ENCODE measurements at places on chromosomes 2 and 18.

- no peak for DNase-seq
These were observed 21.4 kb downstream of the AP1S3 start for GRCh38 chr2:223815884-223816570.

GRCh38 chr2:71620116-71620515 lies 166.8 kb downstream of the DYSF start:
- DNase-seq: no peak

DNA sequence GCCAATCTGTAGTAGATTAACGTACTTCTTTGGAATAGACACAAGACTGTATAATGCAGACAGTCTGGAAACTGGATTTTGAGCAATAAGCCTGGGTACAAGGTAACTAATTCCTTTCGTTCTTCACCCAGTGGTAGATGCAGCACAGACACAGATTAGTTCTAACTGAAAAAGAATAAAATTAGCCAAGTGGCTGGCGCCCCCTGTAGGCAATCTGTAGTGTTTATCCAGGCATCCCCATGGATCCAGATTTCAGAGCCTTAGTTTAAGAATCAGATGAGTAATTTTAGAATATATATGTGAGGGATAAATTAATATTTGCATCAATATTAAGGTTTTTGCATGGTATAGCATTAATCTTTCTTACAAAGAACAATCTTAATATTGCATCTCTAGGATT lies 563.9 kb downstream of the DCC start:
- peak; percentile 17 for DNase-seq

GRCh38 chr2:147416099-147416498 lies 428.7 kb upstream of the ACVR2A start:
- DNase-seq: no peak

GRCh38 chr2:35081001-35081621 lies 1274.5 kb upstream of the CRIM1 start:
- no peak for DNase-seq

- DNase-seq: no peak
These were observed 11.2 kb upstream of the DAW1 start for GRCh38 chr2:227860221-227860641.

- no peak for DNase-seq
These were observed 159.8 kb downstream of the TAF4B start for GRCh38 chr18:26386002-26386401.

GRCh38 chr2:202140522-202141252 lies 67.6 kb downstream of the KIAA2012 start:
- DNase-seq: no peak

DNA sequence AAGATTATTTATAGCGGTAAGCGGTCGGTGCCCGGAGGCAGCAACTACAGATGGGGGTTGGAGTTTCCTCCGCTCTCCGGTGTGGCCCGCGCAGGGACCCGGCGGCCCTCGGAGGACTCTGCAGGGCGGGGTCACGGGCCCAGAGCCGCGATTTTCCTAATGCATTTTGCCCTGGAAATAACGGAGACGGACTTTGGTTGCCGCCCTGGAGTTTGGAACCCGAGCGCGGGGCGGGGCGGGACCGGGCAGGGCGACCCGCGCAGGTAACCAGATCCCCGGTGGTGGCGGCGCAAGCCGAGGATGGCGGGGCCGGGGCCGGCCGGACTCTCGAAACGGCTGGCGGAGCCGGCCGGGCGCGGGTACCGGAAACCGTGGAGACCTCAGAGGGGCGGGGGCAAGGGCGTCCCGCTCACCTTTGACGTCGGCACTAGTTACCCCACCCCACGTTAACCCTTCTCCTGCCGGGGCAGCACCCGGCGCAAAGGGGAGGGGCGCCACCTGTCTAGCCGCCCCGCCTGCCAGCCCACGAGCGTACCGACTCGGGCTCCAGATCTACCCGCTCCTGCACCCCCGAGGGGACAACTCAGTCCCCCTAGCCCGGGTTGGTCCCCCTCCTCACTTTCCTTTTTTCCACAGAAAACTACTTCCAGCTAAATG lies 2.9 kb downstream of the CYP26B1 start:
- peak; percentile 17 for DNase-seq

GRCh38 chr18:58194028-58194427 lies 150.0 kb downstream of the NEDD4L start:
- no peak for DNase-seq

DNA sequence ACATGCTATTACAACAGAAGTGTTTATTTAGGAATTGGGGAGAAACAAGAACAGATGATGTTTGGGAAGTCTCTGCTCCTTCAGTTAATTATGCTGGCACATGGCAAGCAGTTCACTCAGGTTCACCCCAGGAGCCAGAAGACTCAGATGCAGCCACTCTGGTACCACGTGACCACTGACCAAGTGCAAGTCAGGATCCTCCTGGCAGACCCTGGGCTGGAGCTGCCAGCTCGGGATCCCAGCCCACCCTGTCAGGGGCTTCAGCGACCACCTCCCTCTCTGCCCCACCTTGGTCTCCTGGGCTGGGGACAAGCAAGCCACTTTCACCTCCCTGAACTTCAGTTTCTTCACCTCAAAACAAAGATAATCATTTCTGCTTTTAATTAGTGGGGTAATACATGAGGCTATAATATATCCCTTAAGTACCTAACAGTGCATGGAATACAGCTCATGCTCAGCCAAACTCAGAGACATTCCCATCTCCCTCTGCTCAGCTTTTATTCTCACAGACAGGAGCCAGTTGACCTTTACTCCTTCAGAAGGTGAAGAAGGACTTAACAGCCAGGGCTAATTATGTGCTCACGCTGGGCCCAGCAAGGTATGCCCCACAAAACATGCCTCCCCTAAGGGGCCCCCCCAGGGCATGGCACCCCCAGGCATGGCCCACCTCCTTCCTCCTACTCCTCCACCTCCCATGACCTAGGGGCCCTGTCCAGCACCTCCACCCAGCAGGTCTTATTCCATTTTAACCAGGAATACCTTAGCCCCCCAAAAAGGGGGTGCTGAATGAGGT lies 11.8 kb downstream of the CRACDL start:
- DNase-seq: no peak

GRCh38 chr2:98914713-98915580 lies 21.1 kb downstream of the CRACDL start:
- no peak for DNase-seq

GRCh38 chr2:104847586-104848160 lies 6.2 kb upstream of the POU3F3 start:
- DNase-seq: no peak

GRCh38 chr2:129778584-129778877 lies 200.9 kb upstream of the RAB6C start:
- no peak for DNase-seq

DNA sequence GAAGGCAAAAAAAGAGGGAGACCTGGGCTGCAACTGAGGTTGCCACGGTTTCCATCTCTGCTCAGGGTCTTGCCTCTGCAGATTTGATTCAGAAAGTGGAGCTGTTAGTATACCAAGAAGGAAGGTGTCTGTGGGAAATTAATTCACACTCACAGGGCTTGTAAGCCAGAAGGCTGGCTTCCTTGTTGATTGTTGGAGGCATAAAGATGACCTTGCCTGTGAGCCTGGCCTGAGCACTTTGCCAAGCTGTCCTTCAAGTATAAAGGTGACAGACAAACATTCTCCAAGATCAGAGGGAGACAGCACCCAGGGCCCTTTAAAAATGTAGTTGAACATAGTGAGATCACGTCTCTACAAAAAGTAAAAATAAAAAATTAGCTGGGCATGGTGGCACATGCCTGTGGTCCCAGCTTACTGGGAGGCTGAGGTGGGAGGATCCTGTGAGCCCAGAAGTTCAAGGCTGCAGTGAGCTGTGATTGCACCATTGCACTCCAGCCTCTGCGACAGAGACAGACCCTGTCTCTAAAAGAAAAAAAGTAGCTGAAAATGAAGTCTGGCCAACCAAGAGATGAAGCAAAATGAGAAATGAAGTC lies 91.2 kb upstream of the UXS1 start:
- no peak for DNase-seq

- no peak for DNase-seq
These were observed 108.4 kb upstream of the ODC1 start for GRCh38 chr2:10556271-10557140.

GRCh38 chr2:139825726-139826125 lies 1045.5 kb upstream of the NXPH2 start:
- DNase-seq: no peak

DNA sequence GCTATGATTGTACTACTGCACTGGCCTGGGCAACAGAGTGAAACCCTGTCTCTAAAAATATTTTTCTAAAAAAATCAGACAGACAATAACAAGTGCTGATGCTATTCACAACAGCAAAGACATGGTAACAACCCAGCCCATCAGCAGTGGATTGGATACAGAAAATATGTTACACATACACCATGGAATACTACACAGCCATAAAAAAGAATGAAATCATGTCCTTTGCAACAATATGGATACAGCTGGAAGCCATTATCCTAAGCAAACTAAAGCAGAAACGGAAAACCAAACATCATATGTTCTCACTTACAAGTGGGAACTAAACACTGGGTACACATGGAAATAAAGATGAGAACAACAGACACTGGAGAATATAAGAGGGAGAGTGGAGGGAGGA lies 19.9 kb downstream of the FAM161A start:
- no peak for DNase-seq

DNA sequence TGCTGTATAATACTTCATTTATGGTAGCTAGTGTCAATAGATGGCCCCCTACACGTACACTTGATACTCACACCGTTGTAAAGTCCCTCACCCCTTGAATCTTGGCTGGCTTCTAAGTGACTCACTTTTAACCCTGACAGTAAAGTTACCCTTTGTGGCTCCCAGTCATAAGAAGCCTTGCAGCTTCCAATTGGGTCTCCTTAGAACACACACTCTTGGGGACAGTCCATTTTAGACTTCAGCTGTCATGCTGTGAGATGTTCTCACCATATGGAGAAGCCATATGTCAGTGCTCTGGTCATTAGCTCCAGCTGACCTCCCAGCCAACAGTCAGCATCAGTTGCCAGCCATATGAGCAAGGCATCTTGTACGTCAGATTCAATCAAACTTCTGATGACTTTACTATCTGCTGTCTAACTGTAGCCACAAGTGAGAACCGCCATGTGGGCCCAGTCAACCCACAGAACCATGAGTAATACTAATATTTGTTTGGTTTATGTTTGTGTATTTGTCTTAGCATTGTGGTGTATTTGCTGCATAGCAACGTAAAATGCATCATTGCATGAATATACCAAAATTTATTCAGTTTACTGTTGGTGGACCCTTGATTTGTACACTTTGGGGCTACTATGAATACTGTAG lies 68.3 kb downstream of the PTPN4 start:
- no peak for DNase-seq

GRCh38 chr2:85302121-85302520 lies 25.7 kb downstream of the TGOLN2 start:
- DNase-seq: no peak

- peak; percentile 62 for DNase-seq
These were observed at the start of gene MERTK for GRCh38 chr2:111897924-111898702. MERTK (plus strand) TSS chr2:111898607; CDS start chr2:111898736, 129 bp downstream.

DNA sequence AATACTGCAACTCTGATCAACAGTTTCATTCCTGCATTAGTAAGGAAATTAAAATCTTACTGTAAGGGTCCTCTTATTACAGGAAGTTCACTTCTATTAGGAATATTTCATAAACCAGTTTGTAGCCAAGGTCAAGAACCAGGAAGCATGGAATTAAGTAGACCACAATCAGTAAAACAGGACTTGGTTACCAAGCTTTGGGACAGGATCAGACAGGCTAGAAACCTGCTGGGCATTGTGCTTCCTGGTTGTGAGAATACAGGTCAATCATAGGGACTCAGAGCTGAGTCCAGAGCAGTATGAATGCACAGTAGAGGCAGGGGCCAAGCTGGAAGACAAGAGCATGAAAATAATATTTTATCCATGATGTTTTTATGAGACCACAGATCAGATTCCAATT lies 248.0 kb downstream of the IKZF2 start:
- no peak for DNase-seq

DNA sequence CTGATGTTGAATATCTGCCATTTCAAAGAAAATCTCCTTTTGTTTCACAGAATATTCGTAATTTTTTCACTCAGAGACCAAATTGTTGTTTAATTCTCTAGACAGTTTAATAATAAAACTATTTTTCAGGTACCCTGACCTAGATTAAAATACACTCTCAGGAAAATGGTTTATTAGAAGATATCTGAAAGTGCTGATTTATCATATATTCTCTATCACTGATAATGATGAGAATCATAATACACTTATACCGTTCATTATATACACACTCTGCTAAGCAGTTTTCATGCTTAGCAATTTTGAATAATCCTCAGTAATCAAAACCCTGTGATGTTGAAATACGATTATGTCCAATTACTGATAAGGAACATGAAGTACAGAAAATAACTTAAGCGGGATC lies 772.9 kb upstream of the CRIM1 start:
- no peak for DNase-seq

DNA sequence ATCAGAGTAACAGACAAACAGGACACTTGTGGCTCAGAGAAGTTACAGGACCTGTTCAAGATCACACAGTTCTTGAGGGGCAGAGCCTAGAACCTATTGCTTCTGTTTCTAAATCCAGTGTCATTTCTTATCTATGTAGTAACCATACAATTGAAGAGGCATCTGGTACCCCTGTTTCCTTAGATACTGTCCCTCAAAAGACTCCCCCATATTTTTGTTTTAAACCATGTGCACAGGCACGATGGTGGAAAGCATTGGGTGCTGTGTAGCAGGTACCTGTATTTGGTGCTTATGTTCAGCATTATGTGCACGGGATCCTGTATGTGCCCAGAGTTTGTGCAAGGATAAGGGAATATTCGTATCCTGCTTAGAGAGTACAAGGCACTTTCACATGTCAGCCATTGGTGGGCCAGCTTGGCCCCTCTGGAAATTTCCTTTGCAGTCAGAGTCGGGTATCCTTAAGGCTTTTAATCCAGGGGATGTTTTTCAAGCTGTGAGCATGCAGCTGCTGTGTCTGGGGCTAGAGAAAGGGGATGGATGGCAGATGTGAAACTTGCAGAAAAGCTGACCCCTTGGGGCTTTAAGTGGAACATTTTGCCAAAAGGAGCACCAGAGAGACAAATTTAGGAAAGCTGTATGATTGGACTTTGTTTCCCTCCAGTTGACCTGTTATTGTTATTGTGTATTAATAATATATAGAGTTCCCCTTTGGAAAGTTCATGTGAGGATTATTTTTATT lies 2.1 kb downstream of the LBH start:
- DNase-seq: no peak

GRCh38 chr2:8756716-8757115 lies 74.9 kb downstream of the ID2 start:
- DNase-seq: no peak

GRCh38 chr2:10447300-10447894 lies 730 bp downstream of the ODC1 start:
- no peak for DNase-seq

DNA sequence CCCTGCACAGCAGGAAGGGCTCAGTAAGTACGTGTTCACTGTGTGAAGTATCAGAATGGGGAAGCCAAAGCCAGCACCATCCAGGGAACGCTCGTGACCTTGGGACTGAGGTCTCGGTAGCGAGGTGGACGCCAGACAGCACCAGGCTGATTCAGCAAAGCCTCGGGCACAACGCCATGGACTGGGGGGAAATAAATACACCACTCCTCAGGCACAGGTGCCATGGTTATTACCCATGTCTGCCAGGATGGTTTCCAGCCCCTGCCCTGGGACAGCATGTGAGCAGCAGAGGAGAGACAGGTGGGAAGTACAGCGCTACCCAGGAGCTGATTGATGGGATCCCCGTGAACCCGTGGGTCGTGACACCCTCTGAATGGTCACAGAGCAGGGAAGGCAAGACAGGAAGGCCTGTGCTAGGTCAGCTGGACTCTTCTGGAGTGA lies 53.0 kb downstream of the REEP1 start:
- no peak for DNase-seq

GRCh38 chr2:140014204-140014546 lies 1234.0 kb upstream of the NXPH2 start:
- DNase-seq: no peak

GRCh38 chr2:173456960-173457359 lies 102.3 kb downstream of the CDCA7 start:
- no peak for DNase-seq
